NCI-H1417 (cell line): ENCODE measurements at places on chromosomes 5 and 9.

- DNase-seq, result no peak
Observed at GRCh38 chr9:134477342-134477925, 151.2 kb downstream of the RXRA start.

- no peak for DNase-seq
Observed at GRCh38 chr9:124357721-124358361, 57.4 kb downstream of the PSMB7 start.

DNA sequence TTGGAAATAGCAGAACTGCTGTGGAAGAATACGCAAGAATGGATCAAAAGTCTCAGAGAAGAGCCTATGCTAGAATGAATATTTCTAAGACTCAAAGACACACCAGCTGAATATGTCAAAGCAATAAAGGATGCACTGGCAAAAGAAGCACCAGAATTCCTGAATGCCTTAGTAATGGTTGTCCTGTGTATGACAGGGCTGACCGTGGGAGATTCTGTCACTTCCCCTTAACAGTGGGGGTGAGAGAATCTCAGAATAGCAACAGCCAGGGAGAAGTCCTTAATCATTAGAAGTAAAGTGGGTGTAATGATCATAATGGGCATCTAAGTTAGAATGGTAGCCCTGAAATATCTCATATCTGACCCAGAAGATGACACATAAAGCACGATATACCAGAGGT, 14.6 kb upstream of the PRR16 start:
- DNase-seq, result no peak

DNA sequence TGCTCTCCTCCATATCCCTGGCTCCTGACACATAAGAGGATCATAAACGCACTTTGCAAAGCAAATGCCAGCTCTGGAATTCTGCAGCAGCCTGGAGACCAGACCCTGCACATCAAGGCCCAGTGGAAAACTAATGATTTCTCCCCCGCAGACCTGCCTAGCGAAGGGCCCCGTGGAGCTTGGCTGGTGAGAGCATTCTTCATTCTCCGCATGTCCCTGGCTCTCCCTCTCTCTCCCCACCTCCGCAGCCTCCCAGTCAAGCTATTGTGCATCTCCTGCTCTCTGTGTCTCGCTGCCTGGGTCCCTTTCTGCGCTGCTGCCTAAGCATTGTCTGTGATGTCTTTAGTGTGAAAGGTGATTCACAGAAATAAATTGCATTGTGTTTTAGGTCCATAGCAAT, 46.7 kb downstream of the GRIA1 start:
- DNase-seq, result no peak

GRCh38 chr5:464843-465590, 22.0 kb downstream of the EXOC3 start:
- DNase-seq, result no peak

DNA sequence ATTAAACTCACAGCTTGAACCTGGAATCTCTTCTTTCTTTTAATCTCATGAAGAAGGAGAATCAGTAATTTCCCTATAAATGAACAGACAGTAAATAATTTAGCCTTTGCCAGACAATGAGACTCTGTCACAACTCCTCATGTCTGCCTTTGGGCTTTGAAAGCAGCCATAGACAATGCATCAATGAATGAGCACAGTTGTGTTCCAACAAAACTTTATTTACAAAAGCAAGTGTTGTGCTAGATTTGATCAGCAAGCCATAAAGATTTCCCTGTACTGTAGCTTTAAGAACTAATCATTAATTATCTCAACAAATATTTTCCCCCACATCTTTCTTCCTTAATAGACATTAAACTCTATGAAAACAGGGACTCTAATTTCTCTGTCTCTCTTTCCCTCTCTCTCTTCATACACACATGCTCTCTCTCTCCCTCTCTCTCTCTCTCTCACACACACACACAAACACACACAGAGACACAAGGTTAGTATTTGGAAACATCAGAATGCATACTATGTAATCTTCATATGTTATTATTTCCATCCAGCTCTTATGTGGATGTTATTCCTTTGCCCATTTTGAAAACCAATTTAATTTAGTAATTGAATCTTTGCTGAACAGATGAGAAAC, 1209.8 kb upstream of the CDH6 start:
- DNase-seq, result peak; percentile 19

GRCh38 chr5:144139586-144139985, 30.9 kb downstream of the YIPF5 start:
- DNase-seq, result no peak

GRCh38 chr5:50406877-50407276, 34.2 kb downstream of the EMB start:
- DNase-seq, result peak; percentile 0

DNA sequence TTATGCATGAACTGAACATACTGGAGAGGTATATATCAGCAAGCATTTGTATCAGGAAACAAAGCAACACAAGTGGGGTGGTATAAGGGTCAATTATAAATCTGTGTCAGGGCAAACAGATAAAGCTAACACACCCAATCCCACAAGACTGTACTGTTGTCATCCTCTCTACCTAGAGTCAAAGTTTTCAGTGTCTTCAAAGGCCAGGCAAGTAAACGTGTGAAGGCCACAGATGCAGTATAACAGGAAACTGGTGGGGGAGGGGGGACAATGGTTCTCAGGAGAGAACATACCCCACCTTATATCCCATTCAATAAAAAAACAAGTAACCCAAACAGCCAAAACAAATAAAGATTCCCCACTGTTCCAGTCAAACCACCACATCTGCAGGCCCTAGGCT, 22.1 kb downstream of the ELP1 start:
- no peak for DNase-seq

- DNase-seq, result no peak
Observed at GRCh38 chr5:171773106-171773505, 12.5 kb upstream of the SMIM23 start.

GRCh38 chr9:96015876-96016686, 140.6 kb downstream of the ERCC6L2 start:
- no peak for DNase-seq

GRCh38 chr9:78574354-78575045, 277.6 kb downstream of the PSAT1 start:
- peak; percentile 46 for DNase-seq

GRCh38 chr9:120386390-120387131, 193.4 kb downstream of the CDK5RAP2 start:
- peak; percentile 99 for DNase-seq

DNA sequence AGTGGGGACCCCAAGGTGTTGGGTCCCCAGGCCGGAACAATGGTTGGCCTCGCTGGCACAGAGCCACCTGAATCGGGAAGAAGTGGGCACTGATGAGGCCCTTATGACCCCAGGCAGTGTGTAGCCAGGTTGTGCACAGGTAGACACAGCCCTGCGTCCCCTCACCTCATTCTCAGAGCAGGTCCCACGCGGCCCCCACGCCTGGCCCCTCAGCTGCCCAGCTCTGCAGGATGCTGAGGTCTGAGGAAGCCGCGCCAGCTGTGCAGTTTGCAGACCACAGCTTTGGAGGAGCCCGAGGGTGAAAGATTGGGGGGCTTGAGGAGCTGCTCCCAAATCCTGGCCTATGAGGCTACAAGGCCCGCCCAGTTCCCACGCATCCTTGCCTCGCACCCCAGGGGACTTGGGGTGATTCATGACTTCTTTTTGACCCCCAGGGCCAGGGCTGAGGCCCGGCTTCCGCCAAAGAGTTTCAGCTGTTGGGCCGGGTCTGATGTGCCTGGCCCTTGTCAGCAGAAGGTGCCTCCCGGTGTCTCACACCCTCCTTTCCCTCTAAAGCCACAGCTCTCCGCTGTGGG, 87.8 kb upstream of the PHYKPL start:
- DNase-seq, result no peak

- no peak for DNase-seq
Observed at GRCh38 chr5:136482206-136482605, 116.9 kb upstream of the TRPC7 start.

DNA sequence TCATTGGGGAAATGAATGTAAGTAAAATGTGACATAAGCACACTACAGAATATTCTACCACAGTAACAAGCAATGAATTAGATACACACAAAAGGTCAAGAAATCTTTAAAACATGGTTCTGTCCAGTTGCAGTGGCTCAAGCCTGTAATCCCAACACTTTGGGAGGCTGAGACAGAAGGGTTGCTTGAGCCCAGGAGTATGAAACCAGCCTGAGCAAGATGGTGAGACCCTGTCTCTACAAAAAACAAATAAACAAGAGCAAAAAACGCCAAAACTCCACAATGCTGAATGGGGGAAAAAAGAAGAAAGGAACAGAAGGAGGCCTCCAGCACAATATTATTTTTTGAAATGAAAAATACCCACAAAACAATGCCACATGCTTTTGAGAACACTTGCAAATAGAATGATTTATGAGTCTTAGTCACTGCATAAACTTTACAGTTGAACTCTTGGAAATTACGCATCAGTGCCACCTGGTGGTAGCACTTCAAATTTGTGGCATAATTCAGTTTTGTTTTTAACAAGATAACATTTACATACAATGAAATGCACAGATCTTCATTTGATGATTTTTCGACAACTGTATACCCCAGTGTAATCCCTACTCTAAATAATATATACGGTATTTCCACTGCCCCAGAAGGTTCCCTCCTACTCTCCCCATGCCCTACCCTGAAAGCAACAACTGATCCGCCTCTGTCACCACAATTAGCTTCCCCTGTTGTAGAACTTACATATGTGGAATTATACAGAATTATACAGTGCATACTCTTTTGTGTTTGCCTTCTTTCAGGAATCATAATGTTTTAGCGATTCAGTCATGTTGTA, 14.4 kb upstream of the SPINK4 start:
- DNase-seq, result peak; percentile 55

DNA sequence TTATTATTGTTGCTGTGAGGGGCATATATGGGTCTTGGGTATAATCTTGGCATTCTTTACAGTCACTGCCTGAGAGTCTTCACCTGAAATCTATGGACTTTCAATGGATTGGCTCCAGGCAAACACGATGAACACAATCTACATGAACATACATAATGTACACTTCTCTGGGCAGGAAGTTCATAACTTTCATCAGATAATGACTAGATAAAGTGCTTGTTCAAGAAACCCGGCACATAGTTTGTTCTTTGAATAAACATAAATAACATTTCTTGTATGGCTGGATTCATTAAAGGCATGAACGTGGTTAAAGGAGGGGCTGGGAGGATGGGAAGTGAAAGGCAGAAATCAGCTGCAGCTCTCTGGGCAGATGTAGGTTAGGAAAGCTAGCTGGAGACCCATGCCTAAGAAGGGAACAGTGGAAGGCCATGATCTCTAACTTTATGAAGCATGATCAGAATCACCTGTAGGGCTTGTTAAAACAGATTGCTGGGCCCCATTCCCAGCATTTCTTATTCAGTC, 306.9 kb upstream of the EFNA5 start:
- DNase-seq, result no peak

- no peak for DNase-seq
Observed at GRCh38 chr9:27756418-27756817, 183.1 kb upstream of the C9orf72 start.
